DMS79 treated with DMSO at 0.1 percent for 48 hours (cell line): ENCODE measurements at places on chromosomes 11 and 22.

DNA sequence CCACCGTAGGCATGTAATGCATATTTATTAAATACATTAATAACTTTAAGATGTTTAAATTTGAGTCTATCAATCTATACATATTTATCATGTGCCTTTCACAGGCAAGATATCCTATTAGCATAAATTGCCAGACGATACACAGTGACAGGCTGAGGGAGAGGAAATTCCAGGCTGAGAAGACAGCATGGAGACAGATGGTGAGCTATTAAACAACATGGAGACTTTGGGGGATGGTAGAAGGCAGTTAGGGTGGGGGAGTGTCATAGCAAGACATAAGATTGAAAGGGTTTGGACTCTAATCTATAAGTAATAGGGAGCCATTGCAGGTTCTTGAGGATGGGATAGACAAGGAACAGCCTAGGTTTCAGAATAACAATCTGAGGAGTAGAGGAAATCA lies 138.5 kb downstream of the NXPE2 start:
- no peak for DNase-seq

DNA sequence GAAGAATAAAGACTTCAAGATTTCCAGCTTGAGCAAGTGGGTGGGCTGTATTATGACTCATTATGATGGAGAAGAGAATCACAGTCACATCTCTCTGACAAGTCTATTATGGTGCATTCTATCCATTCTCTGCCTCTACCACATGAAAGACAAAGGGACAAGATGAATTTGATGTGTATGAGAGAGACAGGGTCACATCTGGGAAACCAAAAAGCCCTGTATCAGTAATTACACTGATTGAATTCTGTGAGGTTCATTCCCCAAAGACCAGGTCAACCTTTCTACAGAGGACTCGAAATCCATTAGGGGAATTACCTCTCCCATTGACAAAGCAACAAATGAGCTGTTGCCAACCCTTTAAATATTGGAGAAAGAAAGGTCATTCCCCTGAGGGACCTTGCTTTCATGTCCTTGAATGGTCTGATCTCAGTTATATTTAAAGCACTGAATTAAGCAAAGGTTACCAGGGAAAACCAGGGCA lies 109.6 kb downstream of the USP35 start:
- no peak for DNase-seq

DNA sequence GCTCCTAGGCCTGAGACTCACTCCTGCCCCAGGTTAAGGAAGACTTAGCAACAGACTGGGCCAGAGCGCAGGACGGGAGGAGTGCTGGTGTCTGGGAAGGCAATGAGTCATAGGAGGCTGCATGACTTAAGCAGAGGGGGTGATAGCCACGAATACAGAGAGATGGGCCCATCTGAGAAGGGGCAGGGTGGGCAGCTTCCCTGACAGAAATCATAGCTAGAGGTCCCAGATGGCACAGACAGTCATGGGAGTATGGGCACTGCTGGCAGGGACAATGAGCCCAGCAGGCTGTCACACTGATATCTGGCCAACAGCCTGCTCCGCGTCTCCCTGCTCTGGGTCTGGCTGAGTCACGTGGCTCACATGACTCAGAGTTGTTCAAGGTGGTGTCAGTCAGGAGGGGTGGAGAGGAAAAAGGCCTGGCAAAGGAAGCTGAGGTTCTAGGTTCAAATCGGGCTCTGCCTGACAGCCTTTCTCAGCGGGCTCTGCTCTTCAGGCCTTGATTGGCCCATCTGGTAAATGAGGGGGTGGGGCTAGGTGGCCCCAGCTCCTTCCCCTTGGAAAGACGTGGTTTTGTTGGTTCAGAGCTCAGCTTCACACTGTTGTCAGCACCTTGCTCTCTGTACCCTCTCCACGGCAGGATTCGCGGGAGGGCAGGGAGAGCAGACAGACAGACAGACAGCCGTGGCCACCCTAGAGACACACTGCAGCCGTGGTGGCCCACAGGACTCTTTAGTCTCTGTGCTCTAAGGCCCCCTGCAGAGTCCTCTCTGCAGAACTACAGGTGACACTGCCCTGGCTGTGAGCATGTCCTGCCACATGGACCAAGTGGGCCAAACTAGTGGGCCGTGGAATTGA lies 47.8 kb downstream of the DBX1 start:
- DNase-seq, result no peak

DNA sequence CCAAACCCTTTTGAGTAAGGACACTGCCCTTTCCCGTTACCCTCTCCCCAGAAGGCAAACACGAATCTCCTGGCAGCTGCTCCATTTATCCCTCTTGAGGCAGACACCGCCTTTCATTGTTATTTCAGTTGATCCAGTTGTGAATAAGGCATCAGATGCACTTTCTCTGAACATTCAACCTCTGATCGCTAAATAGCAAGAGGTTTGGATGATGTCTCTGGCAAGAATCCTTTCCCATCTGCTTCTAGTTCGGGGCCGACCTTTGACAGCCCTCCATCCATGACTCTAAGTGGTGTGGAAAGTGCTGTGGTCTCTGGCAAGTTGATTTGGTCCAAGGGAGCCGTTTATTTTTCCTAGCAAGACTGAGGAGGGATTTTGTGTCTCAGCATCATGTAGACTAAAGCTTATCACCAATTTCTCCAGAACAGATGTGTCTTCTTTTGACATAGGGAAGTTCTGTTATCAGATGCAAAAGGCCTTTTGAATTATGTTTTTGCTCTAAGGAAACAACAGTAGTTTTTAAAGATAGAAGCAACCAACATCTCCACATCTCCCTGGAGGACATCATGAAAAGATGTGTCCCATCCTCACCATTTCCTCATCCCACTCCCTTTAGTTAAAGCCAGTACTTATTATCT lies 123.6 kb downstream of the CCDC34 start:
- no peak for DNase-seq

DNA sequence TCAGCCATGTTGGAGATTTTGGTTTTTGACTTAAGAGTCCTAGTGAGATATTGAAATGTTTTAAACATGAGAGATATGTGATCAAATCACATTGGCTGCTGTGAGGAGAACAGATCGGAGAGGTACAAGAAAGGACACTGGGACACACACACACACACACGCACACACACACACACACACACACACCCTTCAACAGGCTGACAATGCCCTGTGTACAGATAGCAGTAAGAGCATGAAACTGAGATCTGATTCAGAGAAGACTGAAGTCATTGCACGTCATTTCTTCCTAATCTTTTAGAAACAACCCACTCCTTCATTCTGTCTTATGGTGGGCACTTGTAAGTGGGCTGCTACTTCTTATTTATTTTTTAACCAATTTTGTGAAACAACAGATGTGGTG lies 200.5 kb upstream of the E2F8 start:
- DNase-seq, result no peak

DNA sequence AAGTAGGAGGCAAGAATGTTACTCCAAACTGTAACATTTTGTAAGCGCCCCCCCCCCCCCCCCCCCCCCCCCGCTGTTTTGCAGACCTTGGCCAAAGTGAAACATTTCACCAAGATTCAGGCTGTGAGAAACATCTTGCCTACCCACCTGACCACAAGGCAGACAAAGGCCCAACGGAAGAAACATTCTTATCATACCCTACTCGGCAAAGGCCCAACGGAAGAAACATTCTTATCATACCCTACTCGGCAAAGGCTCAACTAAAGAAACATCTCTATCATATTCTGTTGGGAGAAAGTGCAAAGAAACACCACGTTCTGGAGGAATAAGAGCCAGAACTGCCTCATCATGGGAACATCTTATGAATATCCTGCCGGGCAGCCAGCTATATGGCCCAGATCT lies 117.1 kb downstream of the JRKL start:
- DNase-seq, result no peak

DNA sequence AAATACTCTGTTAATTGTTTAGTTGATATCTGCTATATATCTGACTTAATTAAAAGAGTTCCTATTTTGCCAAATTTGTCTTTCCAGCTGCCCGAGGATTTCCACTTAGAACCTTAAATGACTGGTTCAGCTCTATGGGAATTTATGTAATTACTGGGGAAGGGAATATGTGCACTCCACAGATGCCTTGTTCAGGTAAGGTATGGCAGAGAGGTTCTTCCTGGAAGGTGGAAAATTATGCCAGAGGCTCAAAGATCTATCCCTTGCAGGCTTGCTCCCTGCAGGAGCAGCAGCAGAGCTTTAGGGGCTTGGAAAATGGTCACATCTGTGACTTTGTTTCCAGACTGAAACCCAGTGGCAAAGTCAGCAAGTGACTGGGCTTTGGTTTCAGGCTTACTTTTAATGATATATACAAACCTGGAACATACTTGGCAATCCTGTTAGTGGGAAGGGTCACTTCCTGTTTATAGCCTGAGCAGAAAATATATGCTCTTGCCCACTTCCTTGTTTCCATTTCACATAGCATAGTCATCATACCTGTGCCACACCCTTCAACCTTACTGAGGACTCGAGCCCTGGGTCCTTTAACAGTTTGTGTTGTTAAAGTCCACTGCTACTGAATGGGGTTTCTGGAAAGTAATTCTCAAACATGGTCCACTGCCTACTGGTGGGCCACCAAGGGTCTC lies 23.7 kb downstream of the WBP2NL start:
- DNase-seq, result no peak

DNA sequence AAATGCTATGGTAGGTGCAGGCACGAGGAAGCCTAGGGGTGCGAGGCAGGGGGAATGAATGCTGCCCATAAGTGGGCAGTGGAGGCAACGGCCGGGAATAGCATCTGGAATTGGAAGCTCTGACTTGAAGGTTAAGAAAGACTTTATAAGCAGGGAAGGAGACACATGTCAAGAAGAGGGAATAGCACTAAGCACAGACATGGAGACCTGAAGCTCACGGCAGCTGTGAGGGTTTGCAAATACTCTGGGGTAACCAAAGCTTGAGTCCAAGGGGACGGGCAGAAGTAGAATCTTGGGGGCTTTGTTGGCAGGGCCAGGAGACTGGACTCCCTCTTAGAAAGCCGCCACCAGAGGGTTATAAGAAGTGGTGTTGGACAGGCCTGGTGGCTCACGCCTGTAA lies 112.6 kb downstream of the CEP164 start:
- no peak for DNase-seq

GRCh38 chr22:30413745-30414524 lies 11.6 kb upstream of the MTFP1 start:
- DNase-seq, result no peak

DNA sequence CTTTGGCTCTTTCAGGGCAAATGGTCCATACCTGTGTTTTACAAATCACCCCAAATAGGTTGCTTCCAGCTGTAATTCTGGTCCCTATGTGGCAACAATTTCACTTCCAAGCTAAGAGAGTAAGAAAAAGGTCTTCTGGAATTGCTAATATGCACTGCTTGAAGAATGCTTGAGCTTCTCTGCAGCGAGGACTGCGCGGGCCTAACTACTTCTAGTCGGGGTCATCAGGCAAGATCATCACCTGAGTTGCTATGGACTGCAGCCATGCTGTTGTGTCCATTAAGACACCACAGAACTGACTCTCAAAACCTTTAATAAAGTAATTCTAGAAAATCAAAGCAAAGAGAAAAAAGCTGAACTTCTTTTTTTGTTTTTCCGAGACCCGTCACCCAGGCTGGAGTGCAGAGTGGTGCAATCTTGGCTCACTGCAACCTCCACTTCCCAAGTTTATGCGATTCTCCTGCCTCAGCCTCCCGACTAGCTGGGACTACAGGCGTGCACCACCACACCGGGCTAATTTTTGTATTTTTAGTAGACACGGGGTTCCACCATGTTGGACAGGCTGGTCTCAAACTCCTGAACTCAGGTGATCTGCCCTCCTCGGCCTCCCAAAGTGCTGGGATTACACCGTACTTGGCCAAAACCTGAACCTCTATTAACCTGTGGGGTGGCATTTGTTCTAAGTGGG lies 2.2 kb downstream of the JOSD1 start:
- DNase-seq, result no peak

GRCh38 chr11:74002832-74003231 lies 6.1 kb downstream of the UCP3 start:
- DNase-seq, result no peak

DNA sequence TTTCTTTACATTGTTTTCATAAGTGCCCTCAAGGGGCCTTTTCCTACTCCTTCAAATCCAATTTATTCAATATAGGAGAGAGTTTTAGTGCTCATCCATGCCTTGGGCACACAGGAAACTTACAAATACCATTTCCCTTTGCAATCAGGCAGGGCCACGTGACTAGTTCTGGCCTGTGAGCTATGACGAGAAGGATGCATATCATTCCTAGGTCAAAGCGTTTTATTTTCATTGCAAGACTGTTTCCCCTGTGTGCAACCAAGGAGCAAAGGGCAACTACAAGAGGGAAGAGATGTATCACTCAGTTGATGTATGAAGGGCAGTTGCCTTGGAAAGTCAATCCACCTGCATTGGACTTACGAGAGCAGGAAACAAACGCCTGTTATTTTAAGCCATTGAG lies 1.9 kb upstream of the TRAF6 start:
- DNase-seq, result no peak

- DNase-seq, result peak; percentile 84
Observed at GRCh38 chr11:112834277-112834755, 126.9 kb upstream of the NCAM1 start.

GRCh38 chr11:126122863-126123262 lies 60.2 kb upstream of the CDON start:
- DNase-seq, result no peak

DNA sequence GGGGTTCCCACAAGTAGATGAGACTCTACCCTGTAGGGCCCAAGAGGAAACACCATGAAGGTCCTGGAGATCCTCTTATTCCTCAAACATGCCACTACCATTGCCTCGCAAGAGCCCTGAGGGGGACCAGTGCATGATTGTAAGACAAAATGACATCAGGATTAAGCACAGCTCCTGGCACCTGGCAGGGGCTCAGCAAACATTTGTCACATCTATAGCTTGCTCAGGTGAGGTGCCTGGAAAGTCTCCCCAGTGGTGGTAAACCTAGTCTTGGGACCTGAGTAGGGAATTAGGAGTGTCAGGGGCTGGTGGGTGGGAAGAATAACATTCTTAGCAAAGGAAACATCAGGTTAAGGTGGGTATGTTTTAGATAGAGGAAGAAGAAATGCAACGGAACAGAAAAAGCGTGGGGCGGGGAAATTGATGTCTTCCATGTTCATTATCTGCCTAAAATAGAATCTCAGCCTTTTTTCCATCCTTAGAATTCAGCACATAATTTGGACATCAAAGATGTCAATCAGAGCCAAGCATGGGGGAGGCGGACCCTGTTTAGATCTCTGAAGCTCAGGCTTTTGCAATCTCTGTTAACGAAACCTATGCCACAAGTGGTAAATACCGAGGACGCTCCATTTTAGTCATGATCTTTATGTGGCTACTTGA lies 924 bp downstream of the YPEL1 start:
- DNase-seq, result no peak
